Renal cortex interstitium (tissue), 15 donors: ENCODE measurements at places on chromosomes 5 and 9. TPM values are rescaled to one million over a fixed set of nuclear protein-coding genes. Genes with fewer than 3 reads are reported as not detected.

Gene CER1
- polyA plus RNA-seq, result 2.3 TPM

Gene SHOC1
- polyA plus RNA-seq, result 0.79 TPM

Gene IL7R
- 0.72 TPM for polyA plus RNA-seq

Gene SPATA31D4
- not detected for polyA plus RNA-seq

Gene TMEM174
- polyA plus RNA-seq, result 22.8 TPM

Gene FAM221B
- polyA plus RNA-seq, result not detected

Gene ARID3C
- 0.14 TPM for polyA plus RNA-seq

Gene AMBP
- polyA plus RNA-seq, result 2.4 TPM

Gene PDE6A
- polyA plus RNA-seq, result 0.14 TPM

Gene GABRA1
- polyA plus RNA-seq, result not detected

Gene RNF180
- polyA plus RNA-seq, result 13.3 TPM

Gene THBS4
- polyA plus RNA-seq, result 14.2 TPM
